SK-N-DZ (cell line): ENCODE measurements at places on chromosomes 6 and 20.

DNA sequence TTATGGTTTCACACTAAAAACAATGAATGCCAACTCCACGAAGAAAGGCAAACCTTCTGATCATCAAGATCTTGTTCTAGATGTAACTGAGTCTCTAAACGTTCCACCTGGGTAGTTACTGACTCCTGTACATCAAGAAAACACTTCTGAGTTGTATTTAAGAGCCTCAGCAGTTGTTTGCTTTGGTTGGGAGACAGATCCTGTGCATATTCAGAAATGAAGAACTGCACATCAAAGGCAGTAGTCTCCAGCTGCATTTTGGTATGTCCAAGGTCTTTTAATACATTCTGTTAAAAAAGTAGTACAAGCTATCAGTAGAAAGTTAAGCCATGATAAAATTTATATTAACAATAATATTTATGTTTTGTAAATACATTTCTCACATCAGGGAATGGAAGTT, 41.3 kb downstream of the DST start:
- no peak for DNase-seq

DNA sequence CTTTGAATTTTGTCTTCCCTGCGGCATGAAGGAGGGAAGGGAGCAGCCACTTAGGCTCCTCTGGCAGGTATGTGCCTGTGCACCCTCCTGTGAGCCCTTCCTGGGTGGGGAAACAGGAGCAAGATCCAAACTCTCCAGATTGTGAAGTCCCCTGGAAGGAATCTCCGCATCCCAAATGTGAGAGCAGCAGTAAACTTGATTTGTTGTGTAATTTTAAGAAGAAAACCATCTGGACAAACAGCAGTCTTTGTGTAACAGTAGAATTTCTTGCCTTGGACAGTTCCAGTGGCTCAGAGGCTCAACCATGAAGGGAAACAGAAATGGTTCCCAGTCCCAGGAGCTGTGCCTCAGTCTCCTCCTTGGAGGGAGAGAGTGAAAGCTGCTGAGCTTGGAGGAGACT, 39.7 kb downstream of the CDH26 start:
- no peak for DNase-seq

GRCh38 chr6:71349395-71349794, 60.8 kb downstream of the OGFRL1 start:
- DNase-seq = peak; percentile 29

DNA sequence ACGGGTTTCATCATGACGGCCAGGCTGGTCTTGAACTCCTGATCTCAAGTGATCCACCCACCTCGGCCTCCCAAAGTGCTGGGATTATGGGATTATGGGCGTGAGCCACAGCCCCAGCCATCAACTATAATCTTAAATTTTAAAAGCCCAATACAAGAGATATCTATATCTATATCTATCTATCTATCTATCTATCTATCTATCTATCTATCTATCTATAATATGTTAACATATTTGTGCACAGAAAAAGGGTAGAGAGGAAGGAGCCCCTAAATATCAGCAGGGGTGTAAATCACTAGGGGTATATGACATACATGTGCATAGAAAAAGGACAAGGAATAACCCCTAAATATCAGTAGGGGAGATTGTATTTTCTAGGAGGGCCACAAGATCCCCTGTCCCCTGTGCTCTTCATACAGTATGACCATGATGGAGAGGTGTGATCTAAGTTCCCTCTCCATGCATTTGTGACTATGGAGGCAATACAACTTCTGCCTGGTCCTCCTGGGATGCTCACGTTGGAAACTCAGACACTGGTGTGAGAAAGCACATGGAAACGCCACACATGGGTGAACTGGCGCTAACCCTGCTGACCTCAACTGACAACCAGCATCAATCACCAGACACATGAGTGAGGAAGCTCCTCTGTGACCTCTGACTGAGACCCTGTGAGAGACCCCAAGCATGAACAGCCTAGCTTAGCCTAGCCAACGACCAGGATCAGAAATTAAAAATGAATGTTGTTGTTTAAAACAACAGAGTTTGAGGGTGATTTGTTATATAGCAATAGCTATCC, 1.2 kb upstream of the SPATS1 start:
- peak; percentile 88 for DNase-seq

DNA sequence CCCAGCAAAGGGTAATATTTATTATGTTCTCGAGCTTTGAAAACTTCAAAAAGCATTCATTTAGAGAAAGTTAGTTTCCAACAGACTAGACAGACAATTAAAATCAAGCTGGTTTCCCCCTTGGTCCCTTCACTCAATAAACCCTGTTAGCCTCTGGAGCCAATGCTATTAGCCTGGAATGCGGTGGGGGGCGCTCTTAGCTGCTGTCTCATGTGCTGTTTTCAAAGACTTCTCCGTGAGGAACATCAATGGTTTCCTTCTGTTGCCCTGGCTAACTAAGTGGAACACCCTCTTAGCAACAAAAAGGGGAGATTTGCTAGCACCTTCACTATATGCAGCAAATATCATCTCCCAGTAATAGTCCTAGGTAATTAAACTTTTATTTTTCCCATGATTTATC, 86.4 kb downstream of the LY86 start:
- no peak for DNase-seq

DNA sequence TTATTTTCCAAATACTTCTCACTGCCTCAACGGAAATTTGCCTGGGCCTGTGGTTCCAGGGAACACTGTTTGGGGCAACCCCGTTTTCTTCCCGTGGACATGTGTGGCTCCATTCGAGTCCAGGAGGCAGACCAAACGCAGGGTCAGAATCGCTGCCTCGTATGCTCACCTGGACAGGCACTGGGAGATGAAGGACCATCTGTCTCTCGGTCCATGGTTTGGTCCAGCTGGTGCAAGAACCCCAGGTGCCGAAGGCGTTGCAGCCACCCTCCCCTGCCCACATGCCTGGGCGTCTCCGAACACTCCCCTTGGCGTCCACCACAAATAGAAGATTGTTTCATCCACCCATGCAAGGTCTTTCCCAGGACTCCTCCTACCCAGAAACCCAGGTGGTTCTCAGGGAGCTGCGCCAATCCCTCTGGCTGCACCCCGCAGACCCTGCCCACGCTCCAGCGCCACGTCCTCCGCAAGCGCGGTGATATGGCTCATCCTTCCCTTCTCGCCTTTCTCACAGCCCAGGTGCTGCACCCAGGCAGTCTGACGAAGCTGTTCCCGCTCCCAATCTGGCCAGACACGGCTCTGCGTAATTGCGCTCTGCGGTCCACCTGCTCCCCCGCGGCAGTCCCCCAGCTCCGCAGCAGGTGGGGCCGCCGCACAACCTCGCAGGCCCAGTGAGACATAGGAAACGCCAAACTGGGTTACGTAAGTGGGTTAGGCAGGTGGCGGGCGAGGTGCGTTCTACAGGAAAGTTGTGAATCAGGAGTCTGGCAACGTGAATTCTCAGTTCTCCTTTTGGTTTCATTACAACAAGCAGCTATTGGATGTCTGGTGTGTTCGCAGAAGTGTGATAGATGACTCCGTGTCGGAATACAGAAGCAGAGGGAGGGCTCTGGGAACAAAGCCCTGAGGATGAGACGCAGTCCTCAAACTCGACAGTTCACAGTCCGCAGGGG, 146.2 kb upstream of the ECI2 start:
- peak; percentile 3 for DNase-seq

DNA sequence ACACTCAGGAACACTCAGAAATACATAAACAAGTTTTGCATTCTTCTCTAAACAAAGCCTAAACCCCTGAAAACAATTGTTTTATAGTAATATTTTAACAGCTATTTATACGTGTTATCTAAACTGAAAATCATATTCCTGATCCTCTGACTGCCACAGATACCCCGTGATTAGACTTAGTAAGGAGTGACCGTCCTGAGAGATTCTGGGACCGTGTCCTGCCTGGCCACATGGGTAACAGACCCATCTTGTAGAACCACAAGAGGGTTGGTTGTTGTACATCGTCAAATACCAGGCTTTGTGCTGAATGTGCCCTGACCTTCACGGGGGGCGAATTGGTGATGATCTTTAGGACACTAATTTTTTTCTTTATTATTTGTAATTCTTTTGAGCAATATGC, 214.4 kb downstream of the TMEM242 start:
- no peak for DNase-seq

- DNase-seq = peak; percentile 64
These were observed 164.1 kb downstream of the FRK start for GRCh38 chr6:115896538-115897129.

DNA sequence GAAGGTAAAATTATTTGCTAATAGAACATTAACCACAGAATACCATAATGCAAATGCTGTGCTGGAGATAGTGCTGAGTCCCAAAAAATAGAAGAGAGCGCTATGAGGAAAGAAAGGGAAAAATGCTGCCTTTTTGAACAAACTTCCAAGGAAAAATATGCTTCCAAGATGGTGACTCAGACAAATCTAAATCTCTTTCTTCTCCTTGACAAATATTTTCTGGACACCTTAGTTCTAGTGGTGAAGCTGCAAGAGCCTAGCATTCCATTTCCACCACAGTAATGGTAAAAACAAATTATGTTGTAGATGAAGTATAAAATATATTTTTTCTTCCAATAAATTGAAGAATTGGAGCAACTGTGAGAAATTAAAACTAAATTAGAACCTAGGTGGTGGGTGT, 155.6 kb upstream of the TBX18 start:
- DNase-seq = no peak

DNA sequence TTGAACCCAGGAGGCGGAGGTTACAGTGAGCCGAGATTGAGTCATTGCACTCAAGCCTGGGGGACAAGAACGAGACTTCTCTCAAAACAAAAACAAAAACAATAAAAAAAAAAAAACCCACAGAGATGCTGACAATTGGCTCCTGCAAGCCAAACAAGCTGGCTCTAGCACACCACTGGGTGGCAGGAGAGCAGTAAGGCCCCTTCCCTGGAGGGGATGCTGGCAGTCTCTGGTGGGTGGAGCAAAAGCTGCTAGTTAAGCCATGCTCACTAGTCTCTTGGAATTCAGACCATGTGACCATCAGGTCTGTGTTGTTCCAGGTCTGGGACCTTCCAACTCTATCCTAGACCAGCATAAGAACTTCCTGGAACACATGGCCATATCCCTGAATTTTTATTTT, 18.9 kb upstream of the DSN1 start:
- peak; percentile 62 for DNase-seq

GRCh38 chr6:144756469-144756868, 471.3 kb downstream of the UTRN start:
- DNase-seq = no peak

- DNase-seq = peak; percentile 61
These were observed 126.9 kb downstream of the DHX35 start for GRCh38 chr20:39089029-39089428.

DNA sequence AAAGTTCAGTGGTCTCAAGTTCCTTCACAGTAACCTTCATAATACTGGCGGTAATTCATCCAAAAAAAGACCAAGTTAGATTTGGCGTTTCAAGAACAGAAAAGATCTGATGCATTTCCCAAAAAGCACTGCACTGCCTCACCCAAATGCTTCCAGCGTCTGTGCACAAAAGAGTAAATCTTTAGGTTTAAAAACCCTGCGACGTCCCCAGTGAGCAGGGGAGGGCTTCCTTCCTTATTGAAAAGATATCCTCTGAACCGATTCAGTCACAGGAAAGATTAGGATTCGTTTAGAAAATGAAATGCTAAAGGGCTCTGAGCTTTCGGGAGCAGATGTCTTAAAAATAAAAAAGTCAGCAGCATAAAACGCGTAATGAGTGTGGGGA, 654 bp downstream of the TBC1D7 start:
- DNase-seq = no peak

DNA sequence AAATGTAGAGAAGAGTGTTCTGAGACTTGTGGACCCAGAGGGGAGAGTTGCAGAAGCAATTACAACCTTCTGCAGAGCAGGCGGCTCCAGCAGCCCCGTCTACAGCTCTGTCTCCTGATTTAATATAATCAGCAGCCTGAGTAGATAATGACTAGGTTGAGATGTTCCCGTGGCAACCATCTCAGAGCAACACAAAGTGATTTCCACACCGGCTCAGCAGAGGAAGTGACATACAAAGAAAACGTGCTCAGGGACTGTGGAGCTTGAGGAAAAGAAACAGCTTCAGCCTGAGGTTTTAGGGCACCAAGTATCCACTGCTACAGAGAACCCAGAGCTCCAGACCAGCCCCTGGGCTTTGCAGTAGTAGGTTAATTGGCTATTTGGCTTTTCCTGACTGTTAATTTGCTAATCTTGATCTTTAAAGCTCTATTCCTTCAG, 136.4 kb downstream of the MTFR2 start:
- DNase-seq = peak; percentile 96
